Cardiac septum (tissue), 1 donor: ENCODE measurements at places on chromosomes 4 and X. TPM values are rescaled to one million over a fixed set of nuclear protein-coding genes. Genes with fewer than 3 reads are reported as not detected.

Gene HAND2
- 161 TPM for total RNA-seq

Gene TKTL2
- total RNA-seq: not detected

Gene TMSB15A
- total RNA-seq: not detected

Gene HHIP
- total RNA-seq: 0.30 TPM

Gene C4orf51
- not detected for total RNA-seq

Gene ARHGAP36
- total RNA-seq: 0.24 TPM

Gene ZNF711
- total RNA-seq: 1.9 TPM

Gene MAGEA1
- not detected for total RNA-seq

Gene SMIM10L2A
- total RNA-seq: 0.97 TPM

Gene ARR3
- total RNA-seq: not detected

Gene AKAP14
- not detected for total RNA-seq

Gene GPC4
- total RNA-seq: 3.6 TPM

Gene G3BP2
- total RNA-seq: 78.3 TPM

Gene HDX
- 2.0 TPM for total RNA-seq

Gene ATP5ME
- 734 TPM for total RNA-seq

Gene MGAT4D
- not detected for total RNA-seq

Gene GIMD1
- not detected for total RNA-seq

Gene FGF5
- total RNA-seq: 0.30 TPM

Gene BTK
- total RNA-seq: 1.3 TPM

Gene KCND1
- 0.27 TPM for total RNA-seq

Gene LARP7
- total RNA-seq: 52.9 TPM

Gene WAS
- 2.8 TPM for total RNA-seq

Gene MAGEA6
- total RNA-seq: not detected

Gene SH3BP2
- 19.1 TPM for total RNA-seq

Gene PNMA5
- not detected for total RNA-seq

Gene STK32B
- 0.22 TPM for total RNA-seq

Gene APEX2
- 8.4 TPM for total RNA-seq

Gene RAB40A
- total RNA-seq: 0.32 TPM

Gene PGAM4
- not detected for total RNA-seq

Gene ETDA
- total RNA-seq: not detected

Gene PPP2R2C
- 5.5 TPM for total RNA-seq

Gene NEUROG2
- total RNA-seq: not detected

Gene PITX2
- 1.0 TPM for total RNA-seq

Gene SLC4A4
- total RNA-seq: 22.0 TPM

Gene PAGE4
- total RNA-seq: not detected

Gene MSX1
- total RNA-seq: 5.0 TPM

Gene USP17L22
- not detected for total RNA-seq

Gene LINC00632
- total RNA-seq: 191 TPM

Gene LUZP4
- not detected for total RNA-seq

Gene BCLAF3
- 9.4 TPM for total RNA-seq

Gene RIPPLY1
- total RNA-seq: not detected

Gene TEX13C
- not detected for total RNA-seq

Gene GPRASP1
- 8.2 TPM for total RNA-seq

Gene LRIT3
- total RNA-seq: not detected

Gene NSDHL
- 12.5 TPM for total RNA-seq

Gene STOX2
- total RNA-seq: 9.4 TPM

Gene LIMCH1
- 291 TPM for total RNA-seq

Gene YY2
- 0.97 TPM for total RNA-seq

Gene STS
- total RNA-seq: 8.2 TPM

Gene FGFR3
- 4.7 TPM for total RNA-seq

Gene XAGE1A
- not detected for total RNA-seq

Gene ARHGAP24
- 60.1 TPM for total RNA-seq
